ENCODE measurements at places on chromosomes 11 and 22.

GRCh38 chr22:46066691-46067090 is 83.6 kb upstream of the PPARA start:
- no peak for DNase-seq

DNA sequence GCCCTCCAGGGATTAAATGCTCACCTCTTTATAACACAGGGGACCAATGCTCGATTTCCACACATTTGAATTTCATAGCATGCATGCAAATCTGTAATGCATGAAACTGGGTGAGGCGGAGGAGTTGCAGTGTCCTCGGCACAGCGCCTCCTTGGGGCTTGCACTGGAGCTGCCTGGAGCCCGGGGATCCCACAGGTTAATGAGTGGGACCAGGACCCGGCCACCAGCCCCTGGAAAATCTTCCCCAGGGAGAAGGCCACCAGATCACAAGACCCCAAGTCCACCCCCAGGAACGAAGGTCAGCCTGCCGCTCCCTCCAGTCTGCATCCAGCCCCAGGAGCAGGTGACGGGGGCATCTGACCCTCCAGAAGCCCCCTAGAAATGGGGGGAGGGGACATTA is 119.1 kb downstream of the MN1 start:
- DNase-seq: peak; percentile 65

GRCh38 chr11:126464796-126465195 is 109.3 kb downstream of the ST3GAL4 start:
- no peak for DNase-seq

GRCh38 chr11:17986007-17986710 is 26.7 kb downstream of the SERGEF start:
- DNase-seq: no peak

DNA sequence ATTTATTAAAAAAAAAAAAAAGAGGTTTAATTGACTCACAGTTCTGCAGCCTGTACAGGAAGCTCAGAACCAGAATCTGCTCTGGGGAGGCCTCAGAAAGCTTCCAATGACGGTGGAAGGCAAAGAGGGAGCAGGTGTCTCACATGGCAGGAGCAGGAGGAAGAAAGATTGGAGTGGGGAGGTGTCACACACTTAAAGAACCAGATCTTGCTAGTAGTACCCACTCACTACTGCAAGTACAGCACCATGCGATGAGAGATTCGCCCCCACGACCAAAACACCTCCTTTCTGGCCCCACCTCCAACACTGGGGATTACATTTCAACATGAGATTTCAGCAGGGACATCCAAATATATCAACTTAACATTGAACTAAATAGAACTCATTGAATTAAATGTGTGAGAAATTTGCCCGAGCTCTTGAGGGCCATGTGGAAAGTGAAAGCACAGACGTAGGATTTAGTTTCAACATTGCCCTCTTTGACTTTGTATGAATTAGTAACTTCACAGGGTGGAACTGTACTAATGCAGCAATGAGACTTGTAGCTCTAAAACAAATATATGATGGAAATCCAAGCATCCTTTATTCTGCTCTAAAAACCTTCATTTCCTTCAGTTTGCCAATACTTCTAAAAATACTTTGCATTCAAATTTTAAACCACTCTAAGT is 628.2 kb downstream of the FAM181B start:
- DNase-seq: no peak

DNA sequence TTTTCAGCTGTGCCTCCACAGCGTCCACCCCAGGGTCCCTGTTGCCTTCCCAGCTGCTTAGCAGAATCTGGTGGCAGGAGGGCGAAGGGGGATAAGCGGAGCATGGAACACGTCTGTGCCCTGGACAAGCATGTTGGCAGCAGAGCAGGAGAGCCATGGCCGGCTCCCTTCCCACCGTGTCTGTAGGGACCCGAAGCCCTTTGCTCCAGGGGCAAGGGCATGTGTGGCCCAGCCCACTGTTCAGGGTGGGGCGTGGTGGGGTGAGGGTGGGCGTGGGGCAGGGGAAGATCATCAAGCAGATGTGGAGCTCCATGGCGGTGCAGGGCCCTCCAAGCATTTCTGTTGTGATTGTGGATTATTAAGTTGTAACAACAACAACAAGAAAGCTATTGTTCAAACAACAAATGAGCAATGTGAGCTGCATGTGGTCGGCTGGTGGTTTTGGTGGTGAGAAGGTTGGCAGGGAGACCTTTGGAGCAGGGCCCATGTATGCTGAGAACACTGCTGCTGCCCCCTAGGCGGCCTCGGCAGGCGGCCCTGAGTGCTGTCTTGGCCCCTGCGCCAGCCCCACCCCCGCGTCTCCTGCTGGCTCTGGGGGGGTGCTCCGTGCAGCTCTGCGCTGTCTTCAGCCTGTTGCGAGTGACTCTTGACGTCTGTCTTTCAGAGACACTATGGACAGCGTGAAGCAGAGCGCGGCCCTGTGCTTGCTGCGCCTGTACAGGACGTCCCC is 50.9 kb downstream of the AP2A2 start:
- DNase-seq: no peak
